Stimulated activated CD4-positive, alpha-beta T cell treated with anti-CD3 and anti-CD28 coated beads, TNF-alpha, amount 100 ng/mL, for 1 hour (primary cell): ENCODE measurements at places on chromosomes 1 and 21.

DNA sequence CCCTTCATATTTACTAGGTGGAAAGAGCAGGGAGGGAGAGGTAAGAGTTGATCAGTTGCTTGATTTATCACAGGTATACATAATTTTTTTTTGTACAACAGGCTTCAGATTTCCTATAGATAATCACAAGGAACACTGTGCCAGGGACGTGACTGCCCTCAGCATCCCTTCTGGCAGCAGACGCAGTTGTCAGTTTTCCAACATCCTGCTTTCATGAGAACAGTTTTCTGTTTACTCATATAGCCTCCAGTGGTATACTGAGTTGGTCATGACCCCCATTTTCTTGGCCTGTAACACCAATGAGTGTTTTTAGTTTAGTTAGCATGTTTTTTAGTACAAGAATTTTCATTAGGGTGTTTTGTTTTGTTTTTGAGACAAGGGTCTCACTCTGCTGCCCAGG, 37.9 kb upstream of the PTPRF start:
- no peak for DNase-seq

- no peak for DNase-seq
Observed at GRCh38 chr1:109615879-109616278, 3.5 kb downstream of the GNAT2 start.

DNA sequence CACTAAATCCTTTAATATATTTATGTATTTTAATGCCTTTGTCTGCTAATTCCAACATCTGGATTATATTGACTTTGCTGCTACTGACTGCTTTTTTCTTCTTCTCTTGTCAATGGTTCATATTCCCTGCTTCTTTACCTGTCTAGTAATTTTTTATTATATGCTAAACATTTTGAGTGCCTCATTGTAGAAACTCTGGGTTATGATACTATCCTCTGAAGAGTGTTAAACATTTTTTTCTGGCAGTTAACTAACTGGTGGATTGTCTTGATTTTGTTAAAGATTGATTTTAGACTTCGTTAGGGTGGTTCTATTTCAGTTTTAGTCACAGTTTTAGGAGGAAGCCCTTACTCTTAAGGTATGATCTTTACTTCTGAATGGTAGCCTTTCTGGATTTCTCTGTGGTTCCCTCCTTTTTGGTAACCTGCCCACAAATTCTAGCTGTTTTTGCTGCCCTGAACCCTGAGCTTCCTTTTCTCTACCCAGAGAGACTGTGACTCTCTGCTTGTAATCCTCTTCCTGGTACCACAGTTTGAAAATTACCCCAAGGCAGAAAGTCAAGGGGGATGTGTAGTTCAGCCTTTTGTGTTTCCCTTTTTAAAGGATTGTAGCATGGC, 81.9 kb downstream of the DHRS3 start:
- no peak for DNase-seq

DNA sequence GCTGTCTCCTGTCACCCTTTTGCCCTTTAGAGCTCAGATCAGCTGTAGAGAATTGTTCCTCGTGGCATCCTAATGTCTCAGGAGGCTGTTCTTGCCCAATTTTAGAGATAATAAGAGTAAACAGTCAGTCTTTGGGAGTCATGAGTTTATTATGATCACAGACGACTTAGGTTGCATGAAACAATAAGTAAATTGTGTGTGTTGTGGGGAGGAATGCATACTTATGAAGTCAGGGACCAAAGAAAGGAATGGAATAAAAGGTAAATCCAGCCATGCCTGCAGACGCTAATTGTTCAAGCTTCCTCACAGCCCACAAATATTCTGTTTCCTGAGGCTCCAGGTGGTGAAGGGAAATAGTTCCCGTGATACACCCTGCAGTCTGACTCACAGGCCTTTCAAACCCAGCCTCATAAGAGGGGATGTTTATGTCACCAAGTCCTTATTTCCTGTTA, 897 bp downstream of the EPHX4 start:
- DNase-seq = no peak

DNA sequence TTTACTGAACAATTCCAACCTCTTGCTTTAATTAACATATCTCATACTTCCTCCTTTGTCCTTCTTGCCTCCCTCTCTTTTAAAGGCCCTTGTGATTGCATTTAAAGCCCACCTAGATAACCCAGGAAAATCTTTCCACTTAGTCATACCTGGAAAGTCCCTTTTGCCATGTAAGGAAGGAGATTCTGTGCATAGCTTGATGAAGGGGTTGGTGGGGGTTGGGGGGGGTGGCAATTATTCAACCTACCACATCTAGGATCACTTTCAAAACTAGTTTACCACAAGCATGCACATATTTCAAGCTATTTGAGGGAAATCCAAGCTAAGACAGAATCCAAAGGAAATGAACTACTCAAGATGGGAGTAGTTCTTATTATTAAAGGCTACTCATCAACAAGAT, 249.1 kb upstream of the PTBP2 start:
- DNase-seq = no peak

- DNase-seq = no peak
Observed at GRCh38 chr1:74733604-74734484, 892 bp downstream of the TYW3 start.

DNA sequence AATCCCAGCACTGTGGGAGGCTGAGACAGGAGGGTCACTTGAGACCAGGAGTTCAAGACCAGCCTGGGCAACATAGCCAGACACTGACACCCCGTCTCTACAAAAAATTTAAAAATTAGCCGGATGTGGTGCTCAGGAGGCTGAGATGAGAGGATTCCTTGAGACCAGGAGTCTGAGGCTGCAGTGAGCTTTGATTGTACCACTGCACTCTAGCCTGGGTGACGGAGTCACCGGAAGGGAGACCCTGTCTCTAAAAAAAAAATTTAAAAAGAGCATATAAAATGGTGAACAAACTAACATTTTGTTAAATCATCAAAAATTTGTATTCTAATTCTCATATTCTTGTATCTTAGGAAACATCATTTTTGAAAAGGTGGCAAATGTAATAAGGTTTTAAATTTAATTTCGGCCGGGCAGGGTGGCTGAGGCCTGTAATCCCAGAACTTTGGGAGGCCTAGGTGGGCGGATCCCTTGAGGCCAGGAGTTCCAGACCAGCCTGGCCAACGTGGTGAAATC, 27.1 kb downstream of the MAB21L3 start:
- no peak for DNase-seq

DNA sequence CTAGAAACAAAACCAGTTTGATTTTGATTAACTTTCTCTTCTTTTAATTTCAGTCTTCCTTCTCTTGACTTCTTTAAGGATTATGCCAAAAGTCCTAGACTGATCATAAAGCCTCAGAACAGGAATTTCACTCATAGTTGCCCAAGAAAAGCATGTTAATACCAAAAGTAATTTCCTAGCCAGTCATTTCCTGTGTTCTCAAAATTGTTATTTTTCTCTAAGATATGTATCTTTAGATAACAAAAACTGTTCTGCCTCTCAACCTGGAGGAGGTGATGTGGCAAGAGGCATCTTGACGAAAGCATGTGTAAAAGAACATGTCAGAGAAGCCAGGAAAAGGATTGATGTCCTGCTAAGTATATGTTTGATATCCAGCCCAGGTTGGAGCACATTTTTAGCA, 78.0 kb upstream of the IPO9 start:
- DNase-seq = no peak

- DNase-seq = no peak
Observed at GRCh38 chr1:6497215-6497866, 5.9 kb upstream of the PLEKHG5 start.

DNA sequence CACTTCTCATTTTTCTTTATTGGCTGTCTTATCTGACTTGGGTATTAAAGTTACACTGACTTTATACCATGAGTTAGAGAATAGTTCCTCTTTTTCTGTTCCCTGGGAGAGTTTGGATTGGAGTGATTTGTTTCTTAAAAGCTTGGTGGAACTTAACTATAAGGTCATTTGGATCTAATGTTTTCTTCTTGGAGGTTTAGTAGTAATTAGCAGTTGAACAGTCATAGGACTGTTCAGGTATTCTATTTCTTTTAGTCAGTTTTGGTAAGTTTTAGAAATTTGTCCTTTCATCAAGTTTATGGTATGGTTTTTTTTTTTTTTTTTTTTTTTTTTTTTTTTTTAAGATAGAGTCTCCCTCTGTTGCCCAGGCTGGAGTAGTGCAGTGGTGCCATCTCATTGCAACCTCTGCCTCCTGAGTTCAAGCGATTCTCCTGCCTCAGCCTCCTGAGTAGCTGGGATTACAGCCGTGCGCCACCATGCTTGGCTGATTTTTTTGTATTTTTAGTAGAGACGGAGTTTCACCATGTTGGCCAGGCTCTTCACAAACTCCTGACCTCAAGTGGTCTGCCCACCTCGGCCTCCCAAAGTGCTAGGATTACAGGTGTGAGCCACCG, 6.3 kb downstream of the TTC3 start:
- no peak for DNase-seq

GRCh38 chr1:36085126-36085525, 1.2 kb downstream of the TEKT2 start:
- DNase-seq = no peak

DNA sequence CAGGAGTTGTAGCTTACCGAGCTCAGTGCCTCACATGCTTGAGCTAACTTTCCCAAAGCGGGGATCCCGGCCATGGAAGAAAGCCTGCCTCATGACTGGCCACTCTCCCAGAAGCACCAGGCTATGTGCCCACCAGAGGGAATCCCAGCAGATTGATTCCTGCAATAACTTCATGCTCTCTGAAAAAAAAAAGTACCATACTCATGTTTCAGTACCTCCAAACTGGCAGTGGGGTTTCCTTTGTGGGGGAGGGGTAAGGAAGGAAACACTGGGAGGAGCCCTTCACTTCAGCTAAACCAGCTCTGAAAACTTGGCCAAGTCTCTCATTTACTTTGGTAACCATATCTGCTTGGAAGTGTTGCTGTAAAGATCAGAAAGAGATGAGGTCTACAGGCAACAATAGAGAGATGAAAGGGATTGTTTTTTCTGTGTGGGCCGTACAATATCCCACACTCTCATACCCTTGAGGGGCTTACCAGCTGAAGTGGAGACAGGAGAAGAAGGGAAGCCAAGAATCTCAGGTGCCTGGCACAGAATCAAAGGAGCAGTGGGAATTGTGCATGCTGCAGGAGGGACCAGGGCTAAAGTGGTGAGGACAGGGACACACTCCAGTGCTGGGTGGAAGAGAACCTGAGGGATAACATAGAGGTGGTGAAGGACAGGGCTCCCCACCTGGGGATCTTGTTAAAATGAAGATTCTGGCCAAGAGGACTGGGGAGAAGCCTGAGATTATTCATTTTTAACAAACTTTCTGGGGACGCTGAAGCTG, 42.4 kb upstream of the TACSTD2 start:
- no peak for DNase-seq

DNA sequence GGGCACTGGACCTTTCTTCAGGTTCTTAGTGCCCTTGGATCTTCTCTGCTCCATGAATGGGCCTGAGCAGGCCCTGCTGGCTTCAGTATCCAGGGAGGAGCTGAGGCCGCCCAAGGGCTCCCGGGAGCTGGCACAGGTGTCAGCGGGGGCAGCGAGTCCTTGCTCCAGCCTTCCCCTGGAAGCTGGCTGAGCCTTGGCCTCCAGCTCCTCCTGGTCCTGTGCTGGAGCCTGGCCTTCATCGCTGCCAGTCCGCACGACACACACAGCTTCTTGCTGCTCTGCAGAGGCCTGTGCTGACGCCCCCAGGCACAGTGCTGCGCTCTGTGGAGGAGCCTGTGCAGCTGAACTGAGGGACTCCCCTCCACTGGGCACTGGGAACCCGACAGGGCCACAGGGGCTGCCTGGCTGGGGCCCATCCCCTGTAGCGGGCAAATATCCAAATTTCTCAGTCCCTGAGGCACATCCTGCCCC, 1.7 kb downstream of the SPOCD1 start:
- DNase-seq = no peak

- no peak for DNase-seq
Observed at GRCh38 chr1:198880818-198881597, 242.2 kb downstream of the PTPRC start.

- DNase-seq = no peak
Observed at GRCh38 chr1:89844860-89845259, 24.0 kb downstream of the LRRC8D start.

DNA sequence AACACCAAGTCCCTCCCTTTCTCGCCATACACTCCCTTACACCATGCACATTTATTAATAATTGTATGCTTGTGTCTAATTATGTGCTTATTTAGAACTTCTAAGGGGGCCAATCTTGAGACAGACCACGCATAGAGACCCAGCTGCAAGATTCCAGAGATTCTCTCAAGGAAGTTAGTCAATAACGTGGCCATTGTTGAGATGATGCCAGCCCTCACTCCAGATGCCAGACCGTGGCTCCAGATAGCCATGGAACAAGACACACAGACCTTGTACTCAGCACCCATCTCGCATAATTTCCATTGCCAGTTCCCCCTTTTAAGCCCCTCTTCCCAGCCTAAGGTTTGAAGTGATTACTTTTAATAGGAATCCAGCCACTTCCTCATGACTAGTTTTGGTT, 62.4 kb downstream of the DIRAS3 start:
- no peak for DNase-seq

GRCh38 chr1:44225761-44226160, 12.5 kb downstream of the DMAP1 start:
- DNase-seq = no peak

DNA sequence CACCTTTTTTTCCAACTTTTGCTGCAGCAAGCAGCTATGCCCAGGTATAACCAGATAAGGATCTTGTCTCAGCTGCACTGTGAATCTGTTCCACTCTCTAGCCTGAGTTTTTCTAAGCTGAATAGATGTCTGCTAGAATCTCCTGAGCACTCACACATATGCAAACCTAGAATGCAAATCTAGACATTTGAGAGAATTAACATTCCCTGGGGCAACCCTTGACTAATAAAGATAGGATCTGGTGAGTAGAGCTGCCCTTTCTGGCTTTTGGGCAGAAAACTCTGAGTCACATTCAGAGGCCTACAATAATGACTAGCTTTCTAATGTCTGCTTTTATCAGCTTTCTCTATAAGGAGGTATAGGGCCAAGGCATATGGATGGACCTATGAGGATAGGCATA, 61.4 kb upstream of the BARHL2 start:
- DNase-seq = no peak

DNA sequence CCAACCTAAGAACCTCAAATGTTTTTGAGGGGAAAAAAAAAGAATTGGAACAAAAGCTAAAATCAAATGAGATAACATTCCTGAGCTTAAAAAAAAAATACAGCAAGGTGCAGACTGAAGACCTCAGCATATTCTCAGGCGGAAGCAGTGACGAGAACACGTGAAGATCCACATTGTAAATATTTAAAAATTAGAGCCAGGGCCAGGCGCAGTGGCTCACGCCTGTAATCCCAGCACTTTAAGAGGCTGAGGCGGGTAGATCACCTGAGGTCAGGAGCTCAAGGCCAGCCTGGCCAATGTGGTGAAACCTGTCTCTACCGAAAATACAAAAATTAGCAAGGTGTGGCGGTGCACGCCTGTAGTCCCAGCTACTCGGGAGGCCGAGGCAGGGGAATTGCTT, 15.7 kb downstream of the TFB2M start:
- no peak for DNase-seq

DNA sequence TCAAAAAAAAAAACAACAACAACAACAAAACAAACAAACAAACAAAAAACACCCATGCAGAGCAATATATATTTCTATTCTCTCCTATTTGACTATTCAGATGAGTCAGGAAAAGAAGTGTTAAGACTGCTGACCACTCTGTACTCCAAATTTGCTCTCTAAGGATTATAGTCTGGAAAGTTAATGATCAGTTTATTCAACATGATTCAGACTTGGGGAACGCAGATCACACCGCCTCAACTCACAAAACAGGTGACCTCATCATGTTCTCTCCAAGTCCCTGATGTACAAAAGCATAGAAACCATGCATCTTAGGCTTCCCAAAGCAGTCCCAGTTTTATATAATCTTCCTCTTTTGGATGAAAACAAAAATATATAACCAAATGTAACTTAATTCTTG, 51.9 kb upstream of the PRRC2C start:
- no peak for DNase-seq
